ENCODE measurements at places on chromosomes 13 and 19.

DNA sequence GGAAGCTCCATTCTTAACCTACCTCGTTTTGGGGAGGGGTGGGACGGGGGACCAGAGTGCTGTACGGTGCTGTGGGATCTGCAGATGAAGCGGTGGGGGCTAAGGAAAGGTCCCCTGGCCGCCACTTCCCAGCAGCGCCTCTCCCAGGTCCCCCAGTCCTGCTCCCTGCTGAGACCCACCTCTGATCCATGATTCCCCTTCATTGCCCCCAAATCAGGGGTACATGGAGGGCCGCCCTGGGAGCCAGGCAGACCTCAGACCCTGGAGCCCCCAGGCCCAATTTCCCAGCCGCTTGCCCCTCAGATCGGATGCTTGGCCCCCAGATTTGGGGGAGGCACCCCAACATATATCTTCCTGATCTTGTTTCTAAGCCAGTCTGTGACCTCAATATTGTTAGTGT, 3.8 kb upstream of the FAM98C start:
- no peak for DNase-seq

GRCh38 chr13:43916828-43917227, 37.1 kb downstream of the LACC1 start:
- no peak for DNase-seq

DNA sequence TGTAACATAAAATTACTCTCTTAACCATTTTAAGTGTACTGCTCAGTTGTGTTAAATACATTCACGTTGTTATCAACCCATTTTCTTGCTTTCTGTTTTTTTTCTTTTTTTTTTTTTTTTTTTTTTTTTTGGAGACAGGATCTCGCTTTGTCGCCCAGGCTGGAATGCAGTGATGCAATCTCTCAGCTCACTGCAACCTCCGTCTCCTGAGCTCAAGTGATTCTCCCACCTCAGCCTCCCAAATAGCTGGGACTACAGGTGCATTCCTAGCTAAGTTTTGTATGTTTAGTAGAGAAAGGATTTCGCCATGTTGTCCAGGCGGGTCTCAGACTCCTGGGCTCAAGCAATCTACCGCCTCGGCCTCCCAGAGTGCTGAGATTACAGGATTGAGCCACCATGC, 42.5 kb upstream of the C13orf42 start:
- no peak for DNase-seq

DNA sequence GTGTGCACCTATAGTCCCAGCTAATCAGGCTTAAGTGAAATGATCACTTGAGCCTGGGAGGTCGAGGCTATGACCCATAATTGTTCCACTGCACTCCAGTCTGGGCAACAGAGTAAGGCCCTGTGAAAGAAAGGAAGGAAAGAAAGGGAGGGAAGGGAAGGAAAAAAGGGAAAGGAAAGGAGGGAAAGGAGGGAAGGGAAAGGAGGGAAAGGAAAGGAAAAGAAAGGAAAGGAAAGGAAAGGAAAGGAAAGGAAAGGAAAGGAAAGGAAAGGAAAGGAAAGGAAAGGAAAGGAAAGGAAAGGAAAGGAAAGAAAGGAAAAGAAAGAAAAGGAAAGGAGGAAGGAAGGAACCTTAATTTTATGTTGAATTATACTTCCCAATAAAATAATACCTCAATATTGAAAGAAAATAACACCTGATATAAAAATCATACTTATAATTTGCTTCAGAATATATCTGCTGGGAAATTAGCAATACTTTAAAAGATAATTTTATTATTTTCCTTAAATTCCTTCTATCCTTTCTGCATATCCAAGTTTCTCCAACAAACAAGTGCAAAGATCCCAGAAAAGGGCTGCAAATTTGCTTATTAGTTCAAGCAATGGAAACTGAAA, 177.3 kb downstream of the KLF12 start:
- no peak for DNase-seq

DNA sequence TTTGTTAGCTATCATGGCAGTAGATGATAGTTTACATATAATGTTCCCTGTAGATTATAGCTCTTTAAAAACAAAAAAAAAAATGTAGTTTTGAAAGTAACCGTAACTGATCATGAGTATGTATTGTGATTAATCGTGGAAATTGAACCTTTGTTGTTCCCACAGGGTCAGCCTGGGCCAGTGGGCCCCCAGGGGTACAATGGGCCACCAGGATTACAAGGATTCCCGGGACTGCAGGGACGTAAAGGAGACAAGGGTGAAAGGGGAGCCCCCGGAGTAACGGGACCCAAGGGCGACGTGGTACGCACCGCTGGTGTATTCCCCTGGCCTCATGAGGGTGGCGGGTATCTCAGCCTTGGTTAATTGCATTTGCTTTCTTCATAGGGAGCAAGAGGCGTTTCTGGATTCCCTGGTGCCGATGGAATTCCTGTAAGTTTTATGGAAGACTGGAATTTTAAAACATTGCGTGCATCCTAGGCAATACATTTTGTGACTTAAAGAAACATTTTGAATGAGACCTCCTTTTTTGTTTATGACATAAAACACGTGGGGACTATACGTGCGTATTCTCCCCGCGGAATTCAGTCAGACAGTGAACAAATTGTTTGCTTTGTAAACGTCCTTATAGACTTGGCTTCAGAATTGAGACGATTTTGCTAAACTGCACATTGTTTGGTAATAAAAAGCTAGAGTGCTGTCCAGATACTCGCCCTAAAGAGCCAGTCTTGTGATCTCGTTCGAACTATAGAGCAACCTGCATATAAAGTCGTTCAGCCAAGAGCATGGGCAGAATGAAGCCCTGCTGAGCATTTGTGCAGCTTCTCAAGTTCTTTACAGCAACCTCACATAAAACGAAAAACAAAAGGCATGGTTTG, 117.7 kb downstream of the COL4A2 start:
- no peak for DNase-seq

DNA sequence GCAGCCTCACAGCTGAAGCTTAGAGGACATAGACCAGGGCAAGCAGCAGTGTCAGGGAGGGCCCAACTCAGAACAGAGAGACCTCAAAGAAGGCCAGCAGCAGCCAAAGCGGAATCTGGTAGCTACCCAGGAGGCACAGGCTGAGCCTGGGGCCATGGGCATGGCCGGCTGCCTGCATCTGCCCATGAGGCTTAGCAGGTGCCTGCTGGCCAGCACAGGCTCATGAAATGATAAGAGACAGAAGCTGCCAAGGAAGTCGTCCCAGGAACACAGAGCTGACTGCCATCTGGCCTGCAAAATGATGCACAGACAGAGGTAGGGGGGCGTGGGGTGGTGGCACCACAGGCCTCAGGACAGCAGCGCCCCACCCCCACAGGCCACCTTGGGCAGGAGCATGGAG, 29.2 kb downstream of the TUBA3C start:
- no peak for DNase-seq

- no peak for DNase-seq
Observed at GRCh38 chr19:10143681-10144080, 24.0 kb upstream of the EIF3G start.

DNA sequence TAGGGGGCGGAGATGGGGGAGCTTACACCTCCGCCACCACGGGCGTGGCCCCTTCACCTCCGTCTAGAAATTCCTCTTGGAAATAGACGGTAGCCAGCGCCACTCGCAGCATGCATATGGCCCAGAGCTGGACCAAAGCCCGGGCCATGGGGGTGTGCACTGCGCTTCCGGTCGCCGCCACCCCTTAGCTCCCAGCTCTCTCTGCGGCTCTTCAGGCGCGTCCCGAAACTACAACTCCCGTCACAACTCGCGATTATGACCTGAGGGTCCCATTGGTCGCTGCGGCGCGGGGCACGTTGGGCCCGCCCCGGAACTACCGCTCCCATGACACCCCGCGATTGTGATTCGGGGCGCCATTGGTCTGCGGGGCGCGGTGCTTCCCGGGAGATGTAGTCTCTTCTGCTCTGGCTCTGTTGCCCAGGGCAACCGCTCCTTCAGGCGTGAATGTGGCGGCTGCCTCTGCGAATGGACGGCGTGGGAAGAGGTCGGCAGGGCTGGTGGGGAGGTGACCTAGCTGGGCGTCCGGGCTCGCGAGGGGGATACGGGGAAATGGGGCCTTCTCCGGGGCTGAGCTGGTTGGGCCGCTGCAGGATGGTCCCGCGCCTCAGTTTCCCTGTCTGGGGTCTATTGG, at the start of the genes C19orf44 and CALR3:
Gene C19orf44, plus strand, starts transcription at position 413 of the 631 bp plus-strand sequence. CDS start 4,399 bp downstream, outside the sequence.
Gene CALR3, minus strand, starts transcription at position 186 of the 631 bp plus-strand sequence. Its CDS starts 38 bp downstream, at position 148.
- peak; percentile 96 for DNase-seq

DNA sequence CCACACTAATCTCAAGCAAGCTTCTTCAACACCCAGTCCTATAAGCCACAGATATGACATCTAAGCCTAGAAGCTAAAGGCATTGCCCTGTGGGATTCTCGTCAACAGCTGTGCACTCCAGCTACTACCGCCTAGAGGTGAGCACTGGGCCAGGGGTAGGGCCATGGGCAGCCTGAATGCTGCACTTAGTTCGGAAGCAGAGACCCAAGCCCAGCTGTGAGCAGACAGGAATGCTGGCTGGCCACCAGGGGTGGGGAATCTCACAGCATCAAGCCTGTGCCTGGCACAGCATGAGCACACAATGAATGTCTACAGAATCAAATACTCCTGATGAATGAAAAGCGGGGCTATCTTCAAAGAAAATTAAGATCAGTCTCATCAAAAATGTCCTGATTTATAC, 167.5 kb upstream of the UBL3 start:
- no peak for DNase-seq

DNA sequence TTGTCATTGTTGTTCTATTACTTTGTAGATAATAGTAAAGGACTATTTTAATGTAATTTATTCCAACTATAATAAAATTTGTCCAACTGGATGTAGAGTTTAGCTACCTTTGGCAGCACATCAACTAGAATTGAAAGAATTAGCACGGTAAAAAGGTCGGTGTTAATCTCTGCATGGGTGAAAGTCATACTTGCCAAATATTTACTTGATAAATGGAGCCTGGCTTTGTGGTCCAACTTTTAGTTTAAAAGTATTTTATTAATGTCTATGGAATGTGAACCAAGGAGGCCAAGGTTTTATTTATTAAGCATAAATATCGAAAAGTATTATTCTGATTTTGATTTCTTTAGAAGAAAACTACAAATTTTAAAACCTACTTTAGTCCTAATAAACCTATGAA, 1389.0 kb downstream of the PCDH9 start:
- DNase-seq = no peak

- DNase-seq = no peak
Observed at GRCh38 chr13:113406321-113407102, 42.6 kb upstream of the GRTP1 start.

DNA sequence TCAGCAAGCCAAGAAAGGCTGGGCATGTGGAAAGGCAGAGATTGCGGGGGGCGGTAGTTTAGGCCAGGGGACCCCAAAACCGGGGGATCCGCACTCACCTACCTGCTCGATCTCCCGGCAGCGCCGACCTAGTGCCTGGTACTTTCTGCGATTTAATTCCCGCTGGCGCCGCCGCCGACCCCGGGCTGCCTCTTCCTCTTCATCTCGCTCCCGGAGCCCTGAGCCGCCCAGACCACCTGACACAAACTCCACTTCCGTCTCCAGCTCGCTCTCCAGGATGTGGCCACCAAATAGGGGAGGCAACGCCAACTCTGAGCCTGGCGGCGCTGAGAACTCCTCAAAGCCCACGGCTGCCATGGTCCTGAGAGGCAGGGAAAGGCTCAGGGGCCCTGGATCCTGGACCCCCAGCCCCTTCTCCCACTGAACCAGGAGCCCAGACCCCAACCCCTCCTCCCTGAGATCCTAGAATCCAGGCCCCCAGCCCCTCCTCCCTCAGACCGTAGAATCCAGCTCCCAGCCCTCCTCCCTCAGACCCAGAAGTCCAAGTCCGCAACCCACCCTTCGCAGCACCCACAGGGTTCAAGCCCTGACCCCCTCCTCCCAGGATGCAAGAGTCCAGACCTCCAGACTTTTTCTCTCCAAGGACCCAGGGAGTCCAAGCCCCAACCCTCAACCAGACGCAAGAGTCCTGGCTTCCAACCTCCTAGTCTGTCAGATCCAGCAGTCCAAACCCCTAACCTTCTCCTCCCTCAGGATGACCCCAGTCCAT, 933 bp downstream of the TFPT start:
- peak; percentile 21 for DNase-seq

GRCh38 chr13:42107421-42107820, 59.0 kb downstream of the DGKH start:
- no peak for DNase-seq

DNA sequence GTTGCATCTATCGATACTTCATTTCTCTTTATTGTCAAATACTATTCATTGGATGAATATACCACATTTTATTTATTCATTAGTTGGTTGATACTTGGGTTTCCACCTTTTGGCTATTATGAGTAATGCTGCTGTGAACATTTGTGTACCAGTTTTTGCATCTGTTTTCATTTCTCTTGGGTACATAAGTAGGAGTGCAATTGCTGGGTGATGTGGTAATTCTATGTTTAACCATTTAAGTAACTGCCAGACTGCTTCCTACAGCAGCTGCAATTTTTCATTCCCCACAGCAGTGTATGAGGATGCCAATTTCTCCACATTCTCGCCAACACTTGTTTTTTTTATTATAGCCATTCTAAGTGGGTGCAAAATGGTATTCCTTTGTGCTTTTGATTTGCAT, 2.6 kb downstream of the KCNJ14 start:
- DNase-seq = no peak

- no peak for DNase-seq
Observed at GRCh38 chr13:111472559-111473460, 152.4 kb downstream of the TEX29 start.

DNA sequence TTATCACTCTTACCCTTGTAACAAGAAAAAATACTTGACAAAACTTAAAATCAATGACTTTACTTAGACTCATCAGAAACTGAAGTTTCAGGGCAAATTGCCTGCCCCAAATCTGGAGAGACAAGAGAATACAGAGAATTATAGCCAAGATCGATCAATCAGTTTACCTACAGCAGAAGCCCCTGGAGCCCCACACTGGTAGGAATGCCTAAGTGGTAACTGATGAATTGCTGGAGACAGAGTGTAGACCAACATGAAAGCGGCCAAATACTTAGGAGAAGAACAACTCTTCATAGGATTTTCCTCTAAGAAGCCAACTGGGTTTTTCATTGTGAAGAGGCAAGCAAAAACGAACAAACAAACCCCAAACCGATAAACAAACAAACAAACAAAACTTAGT, 1430.0 kb downstream of the EFNB2 start:
- no peak for DNase-seq

DNA sequence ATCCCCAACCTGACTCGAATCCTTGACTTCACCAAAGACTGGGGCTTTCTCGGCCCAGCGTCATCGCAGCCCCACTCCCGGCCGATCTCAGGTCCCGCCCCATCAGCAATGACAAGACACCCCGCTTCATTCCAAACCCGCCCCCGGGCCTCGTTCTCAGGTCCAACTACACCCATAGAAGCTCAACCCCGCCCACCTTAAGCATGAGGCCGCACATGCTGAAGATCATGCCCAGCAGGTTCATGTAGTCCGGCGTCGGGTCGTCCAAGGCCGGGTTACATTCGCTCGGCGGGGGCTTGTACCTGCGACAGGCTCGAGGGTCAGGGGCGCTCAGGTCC, 2.3 kb downstream of the WDR83 start:
- no peak for DNase-seq

DNA sequence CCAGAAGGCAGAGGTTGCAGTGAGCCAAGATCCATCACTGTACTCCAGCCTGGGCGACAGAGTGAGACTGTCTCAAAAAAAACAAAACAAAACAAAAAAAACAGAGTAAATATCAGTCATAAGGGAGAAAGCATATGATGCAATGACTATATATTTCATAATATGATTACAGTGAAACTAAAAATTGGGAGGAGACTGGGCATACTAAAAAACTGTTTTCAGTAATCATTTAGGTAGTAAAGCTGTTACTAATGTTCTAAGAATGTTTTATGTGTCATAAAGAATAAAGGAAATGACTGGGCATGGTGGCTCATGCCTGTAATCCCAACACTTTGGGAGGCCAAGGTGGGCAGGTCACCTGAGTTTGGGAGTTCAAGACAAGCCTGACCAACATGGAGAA, 15.9 kb downstream of the ZNF573 start:
- DNase-seq = no peak

GRCh38 chr19:46369817-46370216, 22.9 kb downstream of the PPP5C start:
- DNase-seq = no peak
